NCI-H526 treated with DMSO at 0.1 percent for 48 hours (cell line): ENCODE measurements at places on chromosomes 5 and 9.

- no peak for DNase-seq
Measured at GRCh38 chr5:51039424-51040329, 343.6 kb upstream of the ISL1 start.

- DNase-seq, result no peak
Measured at GRCh38 chr5:52728224-52728623, 59.5 kb upstream of the ITGA1 start.

DNA sequence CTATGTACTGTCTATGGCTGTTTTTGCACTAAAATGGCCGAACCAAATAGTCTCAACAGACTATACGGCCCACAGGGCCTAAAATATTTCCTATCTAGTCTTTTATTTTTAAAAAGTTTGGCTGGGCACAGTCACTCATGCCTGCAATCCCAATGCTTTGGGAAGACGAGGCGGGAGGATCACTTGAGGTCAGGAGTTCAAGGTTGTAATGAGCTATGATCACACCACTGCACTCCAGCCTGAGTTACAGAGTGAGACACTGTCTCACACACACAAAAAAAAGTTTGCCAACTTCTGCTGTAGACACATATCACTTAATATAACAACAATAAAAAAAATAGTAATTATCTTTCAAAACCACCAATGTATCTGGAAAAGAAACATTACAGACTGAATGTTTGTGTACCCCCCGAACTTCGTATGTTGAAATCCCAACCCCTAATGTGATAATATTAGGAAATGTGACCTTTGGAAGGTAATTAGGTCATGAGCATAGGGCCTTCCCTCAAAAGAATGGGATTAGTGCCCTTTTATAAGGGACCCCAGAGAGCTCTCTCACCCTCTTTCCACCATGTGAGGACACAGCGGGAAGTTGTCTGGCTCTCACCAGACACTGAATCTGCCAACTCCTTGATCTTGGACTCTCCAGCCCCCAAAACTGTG is 53.5 kb upstream of the HK3 start:
- no peak for DNase-seq

DNA sequence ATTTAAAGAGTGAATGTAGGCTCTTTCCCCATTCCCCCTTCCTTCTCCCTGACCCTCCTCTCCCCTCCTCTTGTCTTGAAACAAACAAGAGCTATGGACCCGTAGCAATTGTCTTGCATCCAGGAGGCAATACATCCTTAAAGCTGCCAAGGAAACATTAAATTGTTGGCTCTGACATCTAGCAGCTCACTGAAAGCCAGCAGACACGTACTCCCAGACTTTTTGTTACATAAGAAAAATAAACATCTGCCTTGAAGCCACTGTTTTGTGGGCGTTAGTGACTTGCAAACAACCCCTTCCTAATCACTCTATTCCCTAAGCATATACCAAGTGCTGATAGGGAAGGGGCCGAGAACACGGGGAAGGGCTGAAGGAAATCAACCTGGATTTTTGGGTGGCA is 8.6 kb downstream of the SLC45A2 start:
- DNase-seq, result no peak

- DNase-seq, result no peak
Measured at GRCh38 chr9:94157050-94157801, 73.0 kb downstream of the PTPDC1 start.

- no peak for DNase-seq
Measured at GRCh38 chr5:122639864-122640263, 135.0 kb upstream of the SNX2 start.

- no peak for DNase-seq
Measured at GRCh38 chr5:82622711-82623514, 344.8 kb upstream of the RPS23 start.

DNA sequence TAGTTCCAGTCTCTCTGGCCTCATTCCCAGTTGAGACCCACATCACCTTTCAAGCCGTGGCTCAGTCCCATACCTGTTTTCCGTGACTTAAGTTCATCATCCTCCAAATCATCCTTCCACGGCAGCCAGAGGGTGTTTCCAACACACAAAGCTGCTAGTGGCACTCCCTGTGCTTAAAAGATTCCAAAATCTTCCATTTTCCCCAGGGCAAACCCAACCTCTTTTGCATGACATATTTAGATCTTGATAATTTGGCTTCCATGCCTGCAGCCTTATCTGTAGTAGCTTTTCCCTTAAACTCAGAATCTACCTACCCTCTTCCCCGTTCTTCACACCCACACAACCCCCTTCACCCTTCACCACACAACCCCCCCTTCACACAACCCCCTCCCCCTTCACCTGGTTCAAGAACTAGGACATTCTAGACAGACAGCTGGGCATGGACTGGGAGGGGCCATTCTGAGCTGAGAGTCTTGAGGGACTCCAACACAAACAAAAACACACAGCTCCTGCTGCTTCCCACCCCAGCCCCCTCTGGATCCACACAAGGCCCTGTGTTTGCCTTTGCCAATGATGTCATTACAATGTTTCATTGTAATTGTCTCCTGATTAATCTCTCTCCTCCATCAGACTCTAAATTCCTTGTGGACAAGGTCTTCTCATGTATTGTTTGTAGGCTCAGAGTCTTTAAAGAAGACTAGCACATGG is 268.2 kb downstream of the SH3GL2 start:
- no peak for DNase-seq

- DNase-seq, result no peak
Measured at GRCh38 chr5:177512736-177513380, 3.2 kb upstream of the DOK3 start.

GRCh38 chr5:91110686-91111085 is 272.4 kb downstream of the ARRDC3 start:
- no peak for DNase-seq

- DNase-seq, result no peak
Measured at GRCh38 chr9:79632060-79632459, 60.3 kb downstream of the TLE4 start.

GRCh38 chr5:75965292-75965691 is 117.9 kb upstream of the SV2C start:
- DNase-seq, result no peak

DNA sequence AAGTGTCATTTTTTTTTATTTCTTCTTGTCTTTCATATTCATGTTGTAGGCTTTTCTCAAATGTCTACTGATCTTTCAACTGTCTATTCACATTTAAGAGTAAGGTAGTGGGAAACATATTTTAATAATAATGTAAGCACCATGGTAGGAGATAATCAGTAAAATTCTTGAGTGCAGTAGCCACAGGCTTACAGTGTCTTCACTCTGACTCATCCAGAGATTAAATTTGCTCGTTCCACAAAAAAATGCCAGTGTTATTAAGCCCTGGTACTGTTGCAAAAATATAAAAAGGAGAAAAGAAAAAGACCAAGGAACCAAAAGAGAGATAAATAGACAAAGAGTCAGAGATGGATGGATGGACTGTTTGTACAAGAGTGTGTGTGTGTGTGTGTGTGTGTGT is 43.0 kb downstream of the PARP8 start:
- DNase-seq, result no peak

- no peak for DNase-seq
Measured at GRCh38 chr9:91760906-91761305, 189.1 kb downstream of the ROR2 start.

DNA sequence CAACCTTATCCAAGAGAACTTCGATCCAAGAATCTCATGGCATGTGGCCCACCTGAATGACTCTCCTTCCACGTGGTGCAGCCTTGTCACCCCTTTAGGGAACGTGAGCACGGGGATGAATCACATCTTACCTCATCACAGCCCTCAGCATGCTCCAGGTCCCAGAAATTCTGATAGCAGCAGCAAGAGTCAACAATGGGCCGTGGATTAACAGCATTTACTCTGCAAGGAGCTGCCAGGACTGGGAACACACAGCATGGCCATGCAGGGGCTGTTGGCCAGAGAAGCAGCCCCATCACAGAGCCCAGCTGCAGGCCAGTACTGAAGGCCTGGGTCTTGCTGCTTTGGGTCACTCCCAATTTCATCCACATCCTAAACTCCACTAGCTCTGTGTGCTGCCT is 150.4 kb downstream of the C5orf15 start:
- no peak for DNase-seq

- DNase-seq, result no peak
Measured at GRCh38 chr5:128258372-128258771, 174.8 kb downstream of the SLC12A2 start.

DNA sequence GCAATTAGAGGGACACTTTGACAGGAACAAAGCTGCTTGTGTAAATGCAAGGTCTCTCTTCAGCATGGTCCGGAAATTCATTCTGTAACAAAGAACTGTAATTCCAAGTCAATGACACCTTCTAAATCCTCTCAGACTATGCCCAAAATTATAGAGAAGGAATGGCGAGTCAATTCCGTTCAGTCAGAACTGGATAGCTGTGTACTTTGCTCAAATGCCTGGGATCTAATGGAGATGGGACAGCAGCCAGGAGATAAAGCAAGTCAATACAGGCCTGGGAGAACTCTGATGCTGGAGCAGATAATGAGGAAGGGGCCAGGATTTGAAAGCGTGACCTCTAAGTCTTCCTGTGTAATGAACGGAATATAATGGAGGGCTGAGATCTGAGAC is 96.4 kb upstream of the SPRY4 start:
- DNase-seq, result no peak

DNA sequence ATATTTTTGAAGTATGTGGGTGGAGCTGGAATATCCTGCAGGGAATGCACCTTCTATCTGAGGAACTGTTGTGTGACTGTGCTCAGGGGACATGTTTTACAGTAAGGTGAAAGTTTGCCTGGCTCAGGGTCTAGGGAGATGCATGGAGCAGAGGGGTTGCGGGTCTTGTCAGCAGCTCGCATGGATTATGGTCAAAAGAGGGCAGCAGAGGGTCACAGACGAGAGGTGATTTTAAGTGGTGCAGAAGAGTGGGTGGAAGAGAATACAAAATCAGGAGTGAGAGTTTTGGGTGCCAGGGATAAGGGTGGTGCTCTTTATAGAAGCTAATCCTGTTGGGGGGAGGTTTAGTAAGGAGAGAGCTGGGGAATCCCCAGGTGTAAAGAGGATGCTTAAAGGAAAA is 53.5 kb upstream of the GRIN3A start:
- peak; percentile 33 for DNase-seq

GRCh38 chr9:15438891-15439290 is 16.2 kb downstream of the SNAPC3 start:
- DNase-seq, result no peak

GRCh38 chr5:158264264-158264663 is 405.3 kb upstream of the CLINT1 start:
- no peak for DNase-seq

GRCh38 chr5:141683596-141684141 is 1.6 kb upstream of the ARAP3 start:
- no peak for DNase-seq

DNA sequence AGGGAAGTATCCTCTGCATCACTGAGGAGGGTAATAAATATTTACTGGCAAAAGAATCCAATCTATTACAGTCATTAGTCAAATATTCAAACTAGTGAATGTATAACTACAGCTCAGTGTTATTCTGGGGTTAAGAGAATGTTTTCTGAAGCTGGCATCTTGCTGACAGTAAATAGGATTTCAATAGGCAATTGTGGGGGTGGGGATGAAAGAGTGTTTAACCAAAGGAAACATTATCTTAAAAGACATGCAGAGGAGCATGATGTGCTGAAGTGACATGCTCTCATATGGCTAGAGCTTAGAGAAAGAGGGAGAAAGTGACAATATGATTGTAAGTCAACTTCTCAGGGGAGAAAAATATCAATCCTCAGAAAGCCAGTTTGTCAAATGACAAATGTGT is 618.4 kb upstream of the RIOK2 start:
- DNase-seq, result no peak

GRCh38 chr9:108776920-108777639 is 78.7 kb downstream of the ACTL7B start:
- DNase-seq, result no peak

- DNase-seq, result no peak
Measured at GRCh38 chr5:135210286-135211055, 176.4 kb upstream of the PITX1 start.

DNA sequence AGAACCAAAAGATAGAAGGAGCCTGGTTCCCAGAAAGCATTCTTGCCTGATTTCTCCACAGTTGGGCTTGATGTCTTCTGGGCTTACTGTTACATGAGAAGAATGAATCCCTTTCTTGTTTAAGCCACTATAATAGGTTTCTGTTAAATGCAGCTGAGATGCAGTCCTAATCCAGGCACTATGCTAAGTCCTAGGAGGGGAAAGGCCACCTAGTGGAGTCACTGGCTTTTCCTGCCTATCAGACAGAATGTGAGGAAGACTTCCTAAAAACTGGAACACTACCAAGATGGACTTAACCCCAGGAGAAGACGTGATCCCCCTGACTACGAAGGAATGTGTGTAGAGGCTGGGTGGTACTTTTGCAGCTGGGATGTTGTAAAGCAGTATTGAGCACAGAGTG is 34.3 kb upstream of the FSD1L start:
- DNase-seq, result peak; percentile 22

DNA sequence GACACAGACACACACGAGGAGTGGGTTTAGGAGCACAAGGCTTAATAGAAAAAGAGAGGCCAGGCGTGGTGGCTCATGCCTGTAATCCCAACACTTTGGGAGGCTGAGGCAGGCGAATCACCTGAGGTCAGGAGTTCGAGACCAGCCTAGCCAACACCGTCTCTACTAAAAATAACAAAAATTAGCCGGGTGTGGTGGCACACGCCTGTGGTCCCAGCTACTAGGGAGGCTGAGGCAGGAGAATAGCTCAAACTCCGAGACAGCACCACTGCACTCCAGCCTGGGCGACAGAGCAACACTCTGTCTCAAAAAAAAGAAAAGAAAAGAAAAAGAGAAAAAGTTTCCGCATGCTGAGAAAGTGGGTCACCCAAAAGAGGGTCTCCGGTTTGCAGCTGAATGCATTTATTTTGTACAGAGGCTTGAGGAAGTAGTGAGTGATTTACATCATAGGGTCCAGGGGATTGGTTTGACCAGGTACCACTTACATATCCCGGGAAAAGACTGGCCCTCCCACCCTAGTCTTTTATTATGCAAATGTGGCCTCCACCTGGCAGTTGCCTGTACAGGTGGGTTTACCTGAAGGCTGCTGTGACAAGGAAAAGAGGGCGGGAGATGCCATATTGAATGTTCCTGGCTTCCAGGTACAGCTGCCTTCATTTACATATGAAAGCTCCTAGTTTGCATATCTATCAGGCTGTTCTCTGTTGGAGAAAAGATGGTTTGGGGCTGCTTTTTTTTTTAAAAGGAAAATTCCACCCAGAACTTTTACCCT is 366.2 kb upstream of the GRAMD2B start:
- peak; percentile 92 for DNase-seq

GRCh38 chr9:114244570-114244969 is 78.3 kb upstream of the ORM1 start:
- no peak for DNase-seq

DNA sequence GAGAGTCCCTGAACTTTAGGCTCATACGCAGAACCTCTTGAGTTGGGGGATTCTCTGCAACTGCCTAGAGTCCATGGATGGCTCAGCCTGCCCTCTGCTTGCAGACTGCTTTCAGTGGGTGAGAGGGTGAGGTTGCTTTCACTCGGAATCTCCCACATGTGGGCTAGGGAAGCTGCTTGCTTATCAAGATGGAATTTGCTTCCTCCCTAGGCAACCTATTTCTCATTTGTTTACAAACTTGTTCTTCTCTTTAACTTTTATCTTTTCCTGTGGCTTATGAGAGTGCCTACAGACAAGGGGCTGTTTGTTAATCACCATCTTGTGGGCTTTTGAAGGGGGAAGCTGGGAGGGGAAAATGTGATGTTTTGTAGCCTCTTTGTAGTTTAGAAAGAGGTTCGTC is 10.0 kb downstream of the TLE4 start:
- no peak for DNase-seq

GRCh38 chr9:133238851-133239532 is 29.9 kb upstream of the OBP2B start:
- DNase-seq, result peak; percentile 2
